ENCODE measurements at places on chromosomes 1 and 21.

DNA sequence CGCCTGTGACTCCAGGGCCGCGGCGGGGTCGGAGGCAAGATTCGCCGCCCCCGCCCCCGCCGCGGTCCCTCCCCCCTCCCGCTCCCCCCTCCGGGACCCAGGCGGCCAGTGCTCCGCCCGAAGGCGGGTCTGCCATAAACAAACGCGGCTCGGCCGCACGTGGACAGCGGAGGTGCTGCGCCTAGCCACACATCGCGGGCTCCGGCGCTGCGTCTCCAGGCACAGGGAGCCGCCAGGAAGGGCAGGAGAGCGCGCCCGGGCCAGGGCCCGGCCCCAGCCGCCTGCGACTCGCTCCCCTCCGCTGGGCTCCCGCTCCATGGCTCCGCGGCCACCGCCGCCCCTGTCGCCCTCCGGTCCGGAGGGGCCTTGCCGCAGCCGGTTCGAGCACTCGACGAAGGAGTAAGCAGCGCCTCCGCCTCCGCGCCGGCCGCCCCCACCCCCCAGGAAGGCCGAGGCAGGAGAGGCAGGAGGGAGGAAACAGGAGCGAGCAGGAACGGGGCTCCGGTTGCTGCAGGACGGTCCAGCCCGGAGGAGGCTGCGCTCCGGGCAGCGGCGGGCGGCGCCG, at the start of gene SIM2:
TSS of gene SIM2 (plus strand) at position 135 of the 565 bp plus-strand sequence. CDS start 632 bp downstream, outside the sequence.
- H3K27me3 ChIP-seq: no peaks in the 10 kb centered on the region
- no peak for DNase-seq

- H3K4me1 ChIP-seq: peaks cover 55% of the 10 kb centered on the region
- H3K27ac ChIP-seq: no peak overlapping the region
- H3K4me3 ChIP-seq: no peak overlapping the region
Measured at GRCh38 chr1:159921251-159921650, 4.1 kb downstream of the TAGLN2 start.

DNA sequence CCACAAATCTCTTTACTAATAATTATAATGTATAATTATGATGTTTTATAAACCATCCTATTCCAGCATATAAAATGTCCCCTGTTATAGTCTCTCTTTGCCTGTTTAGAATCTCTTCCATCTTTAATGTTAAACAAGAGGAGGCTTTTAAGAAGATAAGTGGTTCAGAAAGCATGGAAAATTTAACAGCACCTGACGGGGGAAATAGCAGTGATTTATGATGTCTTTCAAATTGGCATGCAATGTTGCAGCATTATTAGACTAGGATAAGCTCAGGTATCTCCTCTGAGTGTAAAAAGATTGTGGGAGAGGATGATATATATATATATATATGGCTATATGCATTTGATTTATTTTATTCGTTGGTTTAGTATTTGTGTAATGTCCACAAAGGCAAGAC, 24.4 kb downstream of the GIPC2 start:
- H3K27ac ChIP-seq: no peak overlapping the region
- H3K4me3 ChIP-seq: no peak overlapping the region
- no peaks in the 10 kb centered on the region for H3K4me1 ChIP-seq
- DNase-seq: no peak
- no peaks in the 10 kb centered on the region for H3K36me3 ChIP-seq

DNA sequence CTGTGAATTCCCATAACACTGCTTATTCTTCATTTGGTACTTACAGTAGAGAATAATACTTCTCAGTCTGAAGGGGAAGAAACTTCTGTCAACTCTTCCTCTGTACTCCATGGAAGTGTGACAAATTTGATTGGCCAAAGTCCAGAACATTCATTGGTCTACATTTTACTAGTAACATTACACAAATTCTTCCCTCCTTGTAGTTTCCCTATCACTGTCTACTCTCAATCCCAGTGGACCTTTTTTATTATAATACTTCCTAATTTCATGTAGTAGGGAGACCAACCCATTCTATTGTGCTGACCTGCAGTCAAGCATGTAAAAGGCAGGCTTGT, 74.7 kb downstream of the ALG6 start:
- H3K36me3 ChIP-seq: peaks cover 13% of the 10 kb centered on the region
- H3K4me3 ChIP-seq: no peak overlapping the region
- no peaks in the 10 kb centered on the region for H3K27me3 ChIP-seq
- peak overlapping the region; percentile 26 for H3K27ac ChIP-seq
- peak; percentile 46 for DNase-seq

DNA sequence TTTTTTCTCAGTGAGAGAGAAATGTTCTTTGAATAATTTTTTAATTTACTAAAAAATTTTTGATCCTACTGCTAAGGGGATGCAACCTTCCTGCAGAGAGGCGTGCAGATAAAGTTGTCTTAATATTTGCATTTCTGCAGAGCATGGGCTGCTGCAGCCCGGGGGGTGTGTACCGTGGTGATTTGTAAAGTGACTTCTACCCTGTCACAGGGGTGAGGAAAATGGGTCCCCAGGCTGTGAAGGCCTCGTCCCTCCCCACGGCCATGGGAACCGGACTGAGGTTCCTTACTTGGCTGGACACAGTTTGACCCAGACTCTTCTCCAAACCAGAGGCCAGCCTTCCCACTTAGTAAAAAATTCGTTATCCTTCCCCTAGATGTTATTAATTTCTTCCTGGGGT, 9.5 kb upstream of the C1orf174 start:
- peaks cover 15% of the 10 kb centered on the region for H3K4me1 ChIP-seq
- no peak overlapping the region for H3K4me3 ChIP-seq
- peaks cover 4% of the 10 kb centered on the region for H3K27me3 ChIP-seq

DNA sequence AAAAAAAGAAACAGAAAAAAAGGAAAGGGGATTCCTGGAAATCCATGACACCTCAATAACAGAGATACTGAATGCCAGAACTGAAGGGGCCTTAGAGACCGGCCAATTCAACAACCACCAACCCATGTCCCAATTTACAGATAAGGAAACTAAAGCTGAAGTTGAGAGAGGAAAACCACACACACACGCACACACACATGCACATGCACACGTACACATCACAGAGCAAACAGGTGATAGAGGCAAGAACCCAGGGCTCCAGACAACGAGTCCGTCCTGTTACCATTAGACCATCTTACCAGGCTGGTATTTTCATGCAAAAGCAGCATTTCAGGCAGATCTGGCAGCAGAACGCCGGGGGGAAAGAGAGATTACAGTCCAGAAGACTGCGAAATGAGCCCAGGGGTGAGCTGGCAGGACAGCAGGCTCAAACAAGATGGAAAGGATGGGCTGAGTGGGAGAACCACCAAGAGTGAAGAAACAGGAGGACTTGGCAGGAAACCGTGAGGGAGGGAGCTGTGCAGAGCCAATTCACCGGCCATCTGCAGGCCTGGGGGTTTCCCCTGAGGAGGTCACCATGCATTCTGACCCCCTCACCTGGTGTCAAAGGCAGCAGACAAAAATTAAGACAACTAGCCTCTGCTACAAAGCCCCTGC, 43.5 kb downstream of the PAFAH2 start:
- peaks cover 16% of the 10 kb centered on the region for H3K4me1 ChIP-seq
- no peak overlapping the region for H3K4me3 ChIP-seq
- H3K27me3 ChIP-seq: no peaks in the 10 kb centered on the region
- DNase-seq: no peak
- no peak overlapping the region for H3K27ac ChIP-seq

DNA sequence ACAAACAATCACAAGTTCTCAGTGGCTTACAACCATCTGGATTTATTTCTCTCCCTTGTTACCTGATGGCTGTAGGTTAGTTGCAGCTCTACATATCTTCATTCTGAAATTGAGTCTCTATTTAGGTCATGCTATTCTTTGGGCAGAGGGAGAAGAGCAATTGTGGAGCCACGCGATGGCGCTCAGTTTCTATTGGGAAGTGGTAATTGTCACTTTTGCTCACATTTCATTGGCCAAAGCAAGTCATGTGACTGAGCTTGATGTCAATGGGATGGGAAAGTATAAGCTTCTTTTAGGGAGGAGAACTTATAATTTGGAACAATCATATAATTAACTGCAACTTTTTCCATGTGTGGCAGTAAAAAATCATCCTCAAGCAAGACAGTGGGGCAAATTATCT, 166.5 kb downstream of the LMO4 start:
- H3K4me1 ChIP-seq: no peaks in the 10 kb centered on the region
- H3K27me3 ChIP-seq: no peaks in the 10 kb centered on the region
- H3K4me3 ChIP-seq: no peak overlapping the region

DNA sequence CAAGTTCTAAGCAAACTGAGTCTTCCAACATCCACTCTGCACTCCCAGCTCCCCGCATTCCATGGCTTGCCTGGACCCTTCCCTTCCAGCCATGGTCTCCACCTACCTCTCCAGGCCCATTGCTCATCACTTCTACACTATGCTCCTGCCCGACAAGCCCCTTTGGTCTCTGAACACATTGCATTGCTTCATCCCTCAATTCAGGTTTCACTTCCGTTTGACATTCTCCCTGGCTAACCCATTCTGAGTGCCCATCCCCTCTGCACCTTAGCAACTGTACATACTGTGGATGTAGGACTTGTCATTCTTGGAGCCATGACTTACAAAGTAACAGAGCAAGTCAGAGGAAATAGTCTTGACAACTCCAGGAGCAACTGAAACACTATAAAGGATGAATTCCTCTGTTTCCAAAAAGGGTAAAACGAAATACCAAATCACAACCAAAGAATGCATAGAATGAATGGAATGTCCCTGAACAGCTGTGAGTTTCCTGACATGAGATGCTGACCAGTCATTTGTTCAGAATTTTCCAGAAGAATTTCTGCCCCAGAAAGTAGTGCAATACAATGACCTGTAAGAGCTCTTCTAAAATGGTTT, 66.7 kb downstream of the KCNJ6 start:
- H3K27me3 ChIP-seq: no peaks in the 10 kb centered on the region
- no peaks in the 10 kb centered on the region for H3K36me3 ChIP-seq
- DNase-seq: peak; percentile 36
- H3K27ac ChIP-seq: peak overlapping the region; percentile 88
- H3K4me3 ChIP-seq: no peak overlapping the region

DNA sequence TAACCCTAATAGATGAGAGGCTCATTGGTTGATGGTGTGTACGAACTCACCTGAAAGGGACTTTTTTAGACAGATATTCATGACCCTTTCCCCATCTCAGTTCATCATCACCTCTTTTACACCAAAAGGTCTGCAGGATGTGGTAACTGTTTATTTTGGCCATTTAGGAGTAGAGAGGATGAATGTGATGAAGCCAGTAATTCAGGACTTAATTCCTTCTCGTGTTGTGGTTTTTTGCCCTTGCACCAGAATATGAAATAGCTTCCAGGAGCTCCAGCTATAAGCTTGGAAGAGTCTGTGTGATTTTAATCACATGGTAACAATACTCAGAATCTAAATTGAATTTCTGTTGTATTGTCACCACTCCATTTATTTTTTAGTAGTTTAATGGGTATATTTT, 189.4 kb upstream of the KCTD3 start:
- DNase-seq: no peak
- no peaks in the 10 kb centered on the region for H3K4me1 ChIP-seq
- no peak overlapping the region for H3K4me3 ChIP-seq
- no peaks in the 10 kb centered on the region for H3K36me3 ChIP-seq
- H3K27me3 ChIP-seq: no peaks in the 10 kb centered on the region

GRCh38 chr1:30284728-30285475, 438.5 kb downstream of the MATN1 start:
- H3K27ac ChIP-seq: no peak overlapping the region
- H3K36me3 ChIP-seq: no peaks in the 10 kb centered on the region
- H3K27me3 ChIP-seq: no peaks in the 10 kb centered on the region
- H3K4me3 ChIP-seq: no peak overlapping the region
